Natural killer cell (primary cell): ENCODE measurements at places on chromosomes 1 and 21. TPM values are rescaled to one million over a fixed set of nuclear protein-coding genes. Genes with fewer than 3 reads are reported as not detected.

Gene DENND2C
- total RNA-seq, result 1.7 TPM

GRCh38 chr1:227314014-227314848 is 4.1 kb downstream of the CDC42BPA start:
- DNase-seq, result no peak

Gene STYXL2
- total RNA-seq, result not detected

- no peak for DNase-seq
Observed at GRCh38 chr1:77697441-77697840, 15.0 kb upstream of the ZZZ3 start.
